ENCODE measurements at places on chromosomes 12 and 14.
A peak's percentile ranks its signal among the peaks of the same experiment; 100 is the strongest.

- no peak for DNase-seq
Observed at GRCh38 chr14:38078393-38078792, 129.3 kb upstream of the SSTR1 start.

- DNase-seq, result no peak
Observed at GRCh38 chr12:84315926-84316325, 596.7 kb downstream of the SLC6A15 start.

DNA sequence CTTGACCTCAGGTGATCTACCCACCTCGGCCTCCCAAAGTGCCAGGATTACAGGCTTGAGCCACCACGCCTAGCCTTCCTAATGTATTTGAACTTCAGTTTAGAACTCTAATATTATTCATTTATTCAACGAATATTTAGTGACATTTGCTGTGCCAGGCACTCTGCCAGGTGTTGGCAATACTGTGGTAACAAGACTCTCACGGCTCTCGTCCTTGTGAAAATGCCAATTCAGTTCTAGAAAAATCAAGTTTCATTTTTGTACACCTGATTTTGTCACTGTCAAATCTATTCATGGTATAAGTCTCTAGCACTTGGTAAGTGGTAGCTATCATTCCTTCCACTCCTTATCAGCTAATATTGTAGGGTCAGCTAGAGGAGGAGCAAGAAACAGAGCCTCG is 6.3 kb upstream of the PWP1 start:
- DNase-seq, result no peak

- no peak for DNase-seq
Observed at GRCh38 chr12:123502163-123502704, 31.3 kb downstream of the RILPL1 start.

DNA sequence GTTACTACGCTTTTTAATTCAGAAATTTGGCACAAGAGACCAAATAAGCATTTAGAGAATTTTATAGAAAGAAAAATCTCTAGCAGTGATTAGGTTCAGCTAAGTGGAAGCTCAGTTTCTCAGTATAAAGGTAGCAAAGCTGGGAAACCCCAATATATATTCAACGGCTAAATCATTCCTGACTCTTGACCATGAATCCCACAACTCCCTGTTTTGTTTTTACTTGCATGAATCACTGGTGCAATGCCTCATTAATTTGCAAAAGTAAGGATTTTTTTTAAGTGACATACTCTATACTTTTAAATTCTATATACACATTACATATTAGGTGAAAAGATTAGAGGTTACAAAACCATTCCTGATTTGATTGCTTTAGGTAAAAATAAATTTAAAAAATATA is 74.3 kb upstream of the PLEKHG7 start:
- peak; percentile 36 for DNase-seq
